NAMALWA (cell line): ENCODE measurements at places on chromosomes 11 and 22.

- DNase-seq = no peak
These were observed 1506.8 kb downstream of the BRD1 start for GRCh38 chr22:48320683-48321451.

GRCh38 chr11:455566-456147 lies 5.6 kb downstream of the PTDSS2 start:
- DNase-seq = no peak

DNA sequence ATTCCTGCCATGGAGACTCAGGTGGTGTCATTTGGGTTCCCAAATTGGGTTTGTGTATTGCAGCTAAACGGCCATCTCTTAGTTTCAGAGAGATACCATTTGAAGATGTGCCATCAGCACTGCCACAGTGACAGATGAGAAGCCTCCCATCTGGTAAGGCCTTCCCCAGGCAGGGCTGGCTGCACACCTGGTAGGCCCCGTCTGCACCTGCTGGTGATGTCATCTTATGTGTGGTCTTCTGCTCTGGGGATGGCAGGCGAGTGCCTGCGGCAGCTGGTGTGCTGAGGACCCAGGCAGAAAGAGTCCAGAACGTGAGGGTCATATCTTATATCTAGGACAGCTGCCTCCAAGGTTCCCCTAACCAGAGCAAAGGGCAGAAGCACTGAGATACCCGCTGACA lies 100.6 kb downstream of the CSNK2A3 start:
- DNase-seq = peak; percentile 85

DNA sequence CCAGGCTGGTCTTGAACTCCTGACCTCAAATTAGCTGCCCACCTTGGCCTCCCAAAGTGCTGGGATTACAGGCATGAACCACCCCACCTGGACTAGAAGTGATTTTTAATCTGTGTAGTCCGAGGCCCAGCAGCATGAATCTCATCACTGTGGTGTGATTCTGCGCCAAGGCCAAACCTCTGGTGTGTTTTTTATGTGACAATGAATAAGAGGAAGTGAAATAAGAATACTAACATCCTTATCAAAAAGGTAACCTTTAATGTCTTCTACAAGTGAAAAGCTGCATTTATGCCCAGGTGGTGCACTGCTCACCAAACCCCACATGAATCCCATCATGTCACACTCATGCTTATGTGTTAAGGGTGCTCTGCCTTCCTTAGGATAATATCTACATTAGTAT lies 77.1 kb upstream of the OR9Q1 start:
- no peak for DNase-seq

DNA sequence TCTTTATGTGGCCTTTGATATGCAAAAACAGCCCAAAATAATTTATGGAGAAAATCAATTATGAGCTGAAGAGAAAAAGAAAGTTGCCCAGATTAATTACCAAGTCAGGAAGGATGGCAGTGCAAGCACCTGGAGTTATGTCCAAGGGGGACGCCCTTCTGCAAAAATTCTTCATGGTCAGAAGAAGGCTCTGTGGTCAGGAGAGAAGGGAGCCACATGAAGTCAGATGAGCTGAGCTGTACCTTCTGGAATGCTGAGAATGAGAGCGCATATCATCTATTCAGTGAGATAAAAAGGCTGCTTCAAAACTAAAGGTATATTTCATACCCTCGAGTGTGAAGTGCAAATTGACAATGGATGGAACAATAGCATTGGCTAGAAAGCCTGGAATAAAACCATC lies 607.4 kb downstream of the NTM start:
- no peak for DNase-seq

GRCh38 chr11:66607126-66607834 lies 9.2 kb upstream of the RBM14 start:
- no peak for DNase-seq

GRCh38 chr11:43738600-43739409 lies 58.3 kb downstream of the HSD17B12 start:
- DNase-seq = no peak

DNA sequence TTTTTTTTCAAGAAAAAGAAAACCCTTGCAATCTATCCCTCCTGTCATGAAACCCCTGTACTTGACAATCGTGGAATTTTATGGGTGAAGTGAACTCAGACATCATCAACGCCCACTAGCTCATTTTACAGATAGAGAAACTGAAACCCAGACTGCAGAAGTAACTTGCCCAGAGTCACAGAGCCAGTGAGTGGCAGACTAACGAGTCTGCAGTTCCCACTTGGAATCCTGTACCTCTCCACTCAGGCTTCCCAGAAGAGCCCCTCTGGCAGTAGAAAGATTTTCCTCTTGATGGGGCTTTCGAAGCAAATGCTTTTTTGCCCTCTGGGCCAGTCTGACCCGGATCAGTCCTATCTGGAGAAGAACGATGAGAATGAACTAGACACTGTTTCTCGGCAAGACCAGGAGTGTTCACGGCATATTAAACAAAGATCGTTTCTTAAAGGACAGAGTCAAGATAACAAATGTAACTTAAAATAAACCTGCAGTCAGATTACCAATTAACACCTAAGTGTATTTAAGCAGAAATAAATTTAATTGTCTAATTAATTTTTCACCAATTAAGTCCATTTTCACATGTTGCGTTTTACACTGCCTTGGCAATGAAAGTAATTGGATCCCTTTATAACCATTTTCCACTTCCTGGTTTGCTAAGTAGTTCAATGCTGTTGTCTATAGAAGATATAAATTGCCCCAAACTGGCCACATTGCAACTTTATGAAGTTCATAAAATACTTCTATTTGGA lies 61.3 kb upstream of the CREB3L1 start:
- DNase-seq = no peak
